ENCODE measurements at places on chromosomes 6 and 20.

DNA sequence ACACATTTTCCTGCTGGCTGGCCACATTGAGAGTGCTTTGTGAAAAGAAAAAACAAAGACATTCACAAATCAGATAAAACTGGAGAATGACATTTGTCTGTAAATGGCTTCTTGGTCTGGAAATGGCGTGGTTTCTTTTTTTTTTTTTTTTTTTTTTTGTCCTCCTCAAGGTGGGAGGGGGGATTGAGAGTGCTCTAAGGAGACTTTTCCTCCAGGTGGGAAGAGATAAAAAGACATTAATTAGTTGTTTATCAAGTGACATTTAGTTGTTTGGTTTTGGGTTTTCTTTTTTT lies 40.4 kb downstream of the GNAS start:
- peak; percentile 37 for DNase-seq

DNA sequence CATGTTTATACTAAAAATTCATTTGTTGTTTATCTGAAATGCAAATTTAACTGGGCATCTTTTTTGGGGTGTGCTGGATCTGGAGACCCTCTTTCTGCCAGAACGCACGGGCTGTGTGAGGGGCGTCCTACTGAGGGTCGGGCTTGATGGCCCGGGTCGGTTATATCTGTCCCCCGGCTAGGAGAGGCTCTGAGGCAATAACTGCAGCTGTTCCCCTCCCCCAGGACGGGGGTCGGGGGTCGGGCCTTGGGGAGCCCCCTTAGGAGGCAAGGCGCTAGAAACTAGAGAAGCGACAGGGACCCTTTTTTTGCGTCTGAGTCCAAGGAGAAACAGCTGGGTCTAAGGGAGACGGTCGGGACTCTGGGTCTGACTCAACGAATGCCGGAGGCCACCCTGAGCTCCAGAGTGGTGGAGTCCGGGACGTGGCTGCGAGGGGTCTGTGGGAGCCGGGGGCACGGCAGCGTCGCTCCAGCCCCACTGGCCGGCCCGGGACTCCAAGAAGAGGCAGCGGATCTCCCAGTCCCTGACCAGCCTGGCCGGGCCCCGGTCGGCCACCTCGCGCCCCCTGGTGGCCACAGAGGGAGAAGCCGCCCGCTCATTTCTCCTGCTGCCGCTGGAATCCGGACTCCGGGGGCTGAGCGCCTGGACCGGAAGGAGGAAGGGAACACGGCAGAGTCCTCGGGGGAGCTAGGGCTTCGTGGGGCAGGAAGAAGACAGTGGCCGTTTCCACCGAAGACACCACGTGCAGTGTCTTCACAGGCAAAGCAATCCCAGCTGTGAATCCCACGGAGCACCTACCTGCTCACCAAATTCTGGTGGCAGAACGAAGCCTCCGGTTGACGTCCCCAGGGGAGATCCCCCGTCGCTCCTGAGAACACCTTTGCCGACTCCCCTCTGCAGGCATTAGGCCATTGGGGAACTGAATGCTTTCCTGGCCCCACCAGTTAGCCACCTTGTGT lies 24.0 kb upstream of the SCML4 start:
- DNase-seq: peak; percentile 79

DNA sequence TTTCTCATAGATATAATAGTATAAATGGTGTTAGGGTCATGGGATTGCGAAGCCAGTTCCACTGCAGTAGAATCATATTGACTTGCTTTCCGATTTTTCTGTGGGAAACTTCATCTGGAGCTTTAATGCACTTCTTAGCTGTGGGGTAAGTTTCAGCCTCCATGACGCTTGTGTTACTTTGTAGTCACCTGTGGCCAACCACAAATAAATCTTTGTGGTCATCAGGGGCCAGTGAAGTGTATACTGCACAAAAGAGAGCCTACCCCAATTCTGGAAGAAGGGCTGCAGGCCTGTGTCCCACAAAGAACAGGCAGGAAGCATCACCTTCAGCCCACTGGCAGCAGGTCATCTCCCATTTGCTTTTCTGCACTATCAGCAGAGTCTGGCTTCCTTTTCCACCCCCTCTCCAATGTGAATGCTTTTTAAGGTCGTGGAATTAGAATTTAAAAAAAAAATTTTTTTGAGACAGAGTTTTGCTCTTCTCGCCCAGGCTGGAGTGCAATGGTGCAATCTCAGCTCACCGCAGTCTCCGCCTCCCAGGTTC lies 32.0 kb downstream of the MTHFD1L start:
- no peak for DNase-seq

GRCh38 chr6:84758486-84758885 lies 5.9 kb downstream of the TBX18 start:
- DNase-seq: no peak

DNA sequence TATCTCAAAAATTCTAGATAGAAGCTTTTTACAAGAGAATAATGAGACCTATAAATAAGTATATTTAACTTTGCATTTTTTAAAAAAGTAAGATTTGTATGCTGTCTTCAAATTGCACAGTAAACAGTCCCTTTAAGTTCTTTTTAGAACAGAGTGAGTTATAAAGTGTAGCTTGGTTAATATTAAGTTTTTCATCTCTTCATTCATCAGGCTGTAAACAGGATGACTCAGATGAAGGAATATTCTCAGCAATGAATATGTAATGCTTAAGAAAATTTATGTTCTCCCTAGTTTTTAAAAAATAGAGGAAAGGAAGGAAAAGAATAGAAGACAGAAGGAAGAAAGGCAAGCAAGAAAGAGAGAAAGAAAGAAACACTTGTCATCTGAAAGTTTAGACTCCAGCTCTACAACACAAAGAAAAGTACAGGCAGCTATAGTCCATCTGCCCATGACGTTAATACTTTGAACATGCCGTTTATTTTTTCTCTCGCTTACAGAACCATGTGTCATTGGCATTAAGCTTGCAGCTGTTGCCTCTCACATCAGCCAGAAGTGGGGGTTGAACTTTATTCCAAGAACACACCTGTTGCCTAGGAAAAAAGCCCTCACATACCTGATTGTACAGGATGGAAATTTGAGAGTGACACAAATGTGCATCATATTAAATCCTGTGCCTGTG lies 36.1 kb downstream of the CAP2 start:
- no peak for DNase-seq

- no peak for DNase-seq
Measured at GRCh38 chr20:41179961-41180360, 42.6 kb downstream of the PLCG1 start.

DNA sequence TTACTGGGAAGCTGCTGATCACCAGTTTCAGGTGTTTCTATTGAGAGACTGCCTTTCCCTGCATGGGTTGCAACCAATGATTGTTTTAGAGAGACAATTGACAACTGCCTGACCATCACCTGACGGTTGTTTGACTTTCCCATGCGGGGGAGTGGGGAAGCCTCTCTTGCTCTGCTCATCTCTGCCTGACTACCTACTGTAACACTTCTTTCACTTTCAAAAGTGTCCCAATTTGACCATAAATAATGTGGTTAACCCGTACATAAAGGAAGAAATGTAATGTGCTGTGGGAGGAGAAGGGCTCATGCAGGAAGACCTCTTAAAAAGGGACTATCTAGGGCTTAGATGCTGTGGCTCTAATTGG lies 122.1 kb upstream of the PHACTR1 start:
- no peak for DNase-seq

DNA sequence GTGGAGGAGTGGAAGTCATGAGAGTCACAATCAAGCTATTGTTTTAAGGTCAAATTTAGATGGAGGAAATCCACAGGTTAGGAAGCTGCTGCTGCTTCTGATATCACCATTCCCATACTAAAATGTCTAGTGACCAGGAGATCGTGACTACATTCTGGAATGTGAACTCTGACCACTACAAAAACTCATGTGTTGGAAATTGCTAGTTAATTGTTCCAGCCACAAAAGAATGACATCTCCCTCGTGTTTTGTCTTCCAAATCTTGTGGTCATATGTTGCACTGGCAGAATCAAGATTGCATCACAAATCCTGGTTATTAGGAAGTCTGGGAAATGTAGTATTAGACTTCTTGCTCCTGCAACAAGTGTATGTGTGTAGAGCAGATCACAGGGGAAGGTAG lies 441.9 kb downstream of the CD109 start:
- peak; percentile 45 for DNase-seq

DNA sequence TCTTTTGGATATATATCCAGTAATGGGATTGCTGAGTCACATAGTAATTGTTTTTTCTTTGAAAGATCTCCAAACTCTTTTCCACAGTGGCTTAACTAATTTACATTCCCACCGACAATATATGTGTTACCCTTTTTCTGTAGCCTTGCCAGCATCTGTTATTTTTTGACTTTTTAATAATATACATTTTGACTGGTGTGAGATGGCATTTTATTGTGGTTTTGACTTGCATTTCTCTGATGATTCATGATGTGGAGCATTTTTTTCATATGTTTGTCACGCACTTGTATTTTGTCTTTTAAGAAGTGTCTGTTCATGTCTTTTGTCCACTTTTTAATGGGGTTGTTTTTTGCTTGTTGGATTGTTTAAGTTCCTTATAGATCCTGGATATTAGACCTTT lies 58.9 kb upstream of the OPRM1 start:
- no peak for DNase-seq

- DNase-seq: no peak
Measured at GRCh38 chr6:142645663-142646062, 299.3 kb downstream of the HIVEP2 start.

DNA sequence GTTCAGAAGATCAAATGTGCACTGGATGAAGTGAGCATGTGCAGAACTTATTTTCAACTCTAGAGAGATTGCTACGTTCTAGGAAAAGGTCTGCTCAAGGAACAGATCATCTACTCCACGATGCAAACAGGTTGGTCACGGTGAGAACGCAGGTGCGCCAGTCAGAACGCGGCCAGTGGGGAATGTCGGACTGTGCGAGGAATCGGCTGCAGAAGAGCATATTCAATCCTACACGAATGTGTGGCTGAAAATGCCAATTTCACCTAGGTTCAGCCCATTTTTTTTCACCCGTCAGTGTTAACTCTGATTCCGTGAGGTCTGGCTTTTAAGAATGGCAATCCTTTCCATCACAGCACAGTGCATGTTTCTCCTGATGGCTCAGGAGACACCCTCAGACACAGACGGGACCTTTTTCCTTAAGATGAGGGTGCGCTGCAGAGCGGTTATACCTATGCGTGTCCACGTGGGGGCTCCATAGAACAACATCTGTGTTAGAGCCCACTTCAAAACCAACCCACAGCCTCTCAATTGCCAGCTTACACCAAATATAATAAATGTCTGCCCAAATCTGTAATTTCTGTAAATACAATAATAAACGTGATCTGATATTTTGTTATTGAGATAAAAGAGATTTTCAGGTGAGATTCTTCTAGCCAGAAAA lies 250.4 kb downstream of the FOXA2 start:
- peak; percentile 79 for DNase-seq

DNA sequence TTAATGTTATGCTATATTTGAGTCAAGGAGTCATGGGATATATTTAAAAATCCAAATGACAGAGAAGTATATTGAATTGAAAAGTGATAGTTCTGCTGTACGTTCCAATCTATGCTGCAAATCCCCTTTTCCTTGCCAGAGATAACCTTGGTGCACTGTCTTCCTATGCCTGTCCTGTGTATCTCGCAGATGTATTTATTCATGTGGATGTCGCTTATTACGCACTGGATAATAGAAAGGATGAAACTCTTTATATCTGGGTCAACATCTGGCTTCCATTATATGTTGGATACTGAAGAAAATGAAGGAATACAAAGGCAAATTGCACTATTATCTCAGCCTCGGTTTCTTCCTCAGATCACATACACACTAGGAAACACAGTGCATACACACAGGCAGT lies 331.3 kb downstream of the BCKDHB start:
- no peak for DNase-seq

GRCh38 chr6:111844921-111845320 lies 28.3 kb downstream of the FYN start:
- no peak for DNase-seq

DNA sequence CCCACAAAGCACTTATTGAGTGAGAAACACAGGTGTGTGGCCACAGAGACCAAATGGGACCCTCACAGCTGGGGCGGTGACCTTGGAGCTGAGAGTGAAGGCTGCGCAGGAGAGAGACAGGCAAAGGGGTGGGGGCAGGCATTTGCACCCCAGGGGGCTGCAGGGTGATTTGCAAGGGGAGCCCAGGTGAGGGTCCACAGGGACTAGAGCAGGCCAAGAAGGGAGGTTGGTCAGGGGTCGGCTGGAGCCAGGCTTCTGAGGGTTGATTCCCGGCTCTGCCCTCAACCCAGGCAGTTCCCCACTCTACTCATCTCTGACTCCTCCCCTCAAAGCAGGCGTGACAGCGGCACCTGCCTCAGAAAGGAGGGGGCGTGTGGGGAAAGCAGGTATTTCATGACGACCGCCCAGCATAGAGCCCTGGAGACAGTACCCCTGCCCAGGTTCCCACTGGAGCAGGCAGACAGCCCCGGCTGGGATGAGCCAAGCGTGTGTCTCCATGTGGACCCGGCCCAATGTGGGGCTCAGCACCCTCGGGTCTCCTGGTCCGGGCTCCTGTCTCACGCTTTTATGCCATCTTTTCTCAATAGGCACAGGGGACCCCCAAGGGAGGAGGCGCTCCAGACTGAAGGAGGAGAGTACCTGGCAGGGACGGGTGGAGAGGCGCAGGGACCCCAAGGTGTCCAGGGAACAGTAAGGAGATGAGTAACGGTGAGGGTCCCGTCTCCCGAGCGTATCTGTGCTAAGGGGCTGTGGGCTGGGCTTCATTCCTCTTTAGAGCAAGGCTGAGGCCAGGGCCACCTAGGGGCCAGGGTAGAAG lies 3.1 kb upstream of the MRGBP start:
- no peak for DNase-seq

- DNase-seq: no peak
Measured at GRCh38 chr6:32614366-32615081, 22.7 kb upstream of the HLA-DQA1 start.

GRCh38 chr6:133291671-133292070 lies 50.5 kb downstream of the EYA4 start:
- DNase-seq: no peak

DNA sequence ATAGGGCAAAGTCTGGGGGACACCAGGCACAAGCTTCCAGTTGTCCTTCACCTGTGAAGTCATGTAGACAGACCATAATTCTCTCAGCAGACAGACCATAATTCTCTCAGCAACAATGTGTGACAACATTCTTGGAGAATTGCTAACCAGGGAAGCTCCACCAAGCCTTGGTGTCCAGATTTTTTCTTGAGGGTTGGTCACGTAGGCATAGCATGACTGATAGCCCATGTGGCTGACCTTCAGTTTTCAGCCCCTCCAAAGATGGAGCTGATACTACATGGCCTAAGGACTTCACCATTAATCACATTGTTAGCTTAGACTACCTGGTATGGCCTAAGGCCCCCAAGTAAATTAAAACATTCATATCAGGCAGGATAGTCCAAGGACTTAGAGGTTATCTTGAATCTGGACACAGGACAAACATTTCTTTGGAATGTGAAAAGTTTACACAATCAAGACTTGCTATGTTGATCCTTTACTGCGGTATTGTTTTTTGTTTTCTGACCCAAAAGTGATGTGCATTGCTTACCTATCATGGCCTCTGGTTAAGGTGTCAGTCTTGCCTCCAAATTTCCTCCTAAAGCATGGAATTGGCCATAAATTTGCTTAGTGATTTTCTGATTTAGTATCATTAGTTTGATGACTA lies 76.9 kb downstream of the CEP57L1 start:
- DNase-seq: no peak

DNA sequence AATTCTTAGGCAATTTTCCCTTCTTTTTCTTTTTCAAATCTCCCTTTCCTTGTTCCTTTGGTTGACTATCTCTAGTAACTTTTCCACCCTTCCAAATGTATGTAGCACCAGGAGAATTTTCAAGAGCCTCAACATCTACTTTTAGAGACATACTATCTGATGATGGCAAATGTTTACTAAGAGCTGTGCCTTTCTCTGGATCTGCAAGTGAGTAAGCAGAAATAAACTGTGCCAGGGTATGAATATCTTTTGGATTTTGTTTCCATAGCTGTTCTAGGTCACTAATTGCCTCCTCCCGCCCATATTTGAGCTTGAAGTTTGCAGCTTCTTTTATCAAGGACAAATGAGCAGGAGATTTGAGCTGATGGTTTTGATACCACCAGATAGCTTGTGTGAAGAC lies 69.5 kb downstream of the GTF2H5 start:
- no peak for DNase-seq
